ENCODE measurements at places on chromosomes 4 and X. TPM values are rescaled to one million over a fixed set of nuclear protein-coding genes. Genes with fewer than 3 reads are reported as not detected.

DNA sequence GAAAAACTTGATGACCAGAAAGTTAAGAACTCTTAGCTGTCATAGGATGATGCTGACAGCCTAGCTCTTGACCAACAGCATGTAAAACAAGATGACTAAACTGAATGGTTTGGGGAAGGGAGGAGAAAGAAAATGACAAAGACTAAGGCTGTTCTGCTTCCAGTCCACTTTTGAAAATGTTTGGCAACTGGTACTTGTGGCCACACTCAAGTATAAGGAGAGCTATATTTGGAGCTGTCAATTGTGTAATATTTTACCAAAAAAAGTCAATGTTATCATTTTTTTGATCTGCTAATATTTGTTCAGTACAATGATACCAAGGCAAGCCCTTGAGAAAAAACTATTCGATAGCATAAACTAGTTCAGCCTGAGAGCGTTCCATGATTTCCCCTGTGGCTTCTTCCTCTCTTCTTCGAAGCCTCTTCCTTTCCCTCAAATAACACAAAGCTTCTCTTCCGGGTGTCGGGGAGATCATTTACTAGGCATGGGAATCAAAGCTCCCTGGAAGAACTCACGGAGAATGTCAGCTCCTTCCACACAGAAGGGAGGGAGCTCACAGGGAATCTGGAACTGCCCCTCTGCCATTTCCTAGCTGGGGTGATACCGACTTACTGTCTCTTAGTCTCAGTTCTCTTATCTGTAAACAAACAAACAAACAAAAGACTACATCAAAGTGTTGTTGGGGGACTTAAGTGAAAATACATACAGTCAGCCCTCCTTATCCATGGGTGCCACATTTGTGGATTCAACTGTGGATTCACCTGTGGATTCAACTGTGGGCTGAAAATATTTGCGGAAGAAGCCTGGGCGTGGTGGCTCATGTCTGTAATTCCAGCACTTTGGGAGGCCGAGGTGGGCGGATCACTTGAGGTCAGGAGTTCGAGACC lies 82.6 kb downstream of the SCD5 start:
- DNase-seq: no peak

- no peak for DNase-seq
These were observed 22.3 kb downstream of the TEC start for GRCh38 chr4:48247142-48247877.

The LDB2 gene
- polyA plus RNA-seq: 41.2 TPM

The NWD2 gene
- polyA plus RNA-seq: not detected

The ANAPC4 gene
- 25.3 TPM for polyA plus RNA-seq

GRCh38 chr4:30601070-30601865 lies 118.9 kb upstream of the PCDH7 start:
- DNase-seq: no peak

DNA sequence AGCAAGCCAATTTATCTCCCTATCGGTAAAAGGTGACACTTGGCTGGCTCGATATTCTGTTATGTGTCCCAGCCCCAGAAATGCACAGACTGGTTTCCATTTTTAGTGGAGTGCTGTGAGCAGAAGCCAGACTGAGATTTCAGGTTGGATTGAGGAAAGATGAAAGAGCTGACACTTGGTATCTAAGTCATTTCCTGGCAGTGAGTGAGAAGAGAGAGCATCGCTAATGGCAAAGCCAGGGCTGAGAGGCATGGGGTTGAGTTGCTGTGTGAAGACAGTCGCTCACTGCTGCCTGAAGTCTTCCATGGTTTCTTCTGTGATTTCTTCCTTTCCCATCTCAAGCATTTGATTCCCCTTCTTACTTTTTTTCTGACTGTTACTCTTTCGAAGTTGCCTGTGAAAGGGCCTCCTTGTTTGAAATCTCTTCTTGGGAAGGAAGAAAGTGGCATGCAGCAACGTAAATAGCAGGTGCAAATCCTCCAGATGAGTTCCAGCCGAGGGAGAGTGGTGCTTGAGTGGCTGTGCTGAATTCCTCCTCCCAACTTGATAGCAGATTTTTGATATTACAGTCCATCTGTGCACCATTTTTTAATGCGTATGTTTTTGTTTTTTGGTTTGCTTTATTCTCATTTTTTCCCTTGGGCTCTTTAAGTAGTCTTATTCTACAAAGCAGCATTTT lies 109.2 kb upstream of the LIMCH1 start:
- DNase-seq: no peak

The DAPP1 gene
- polyA plus RNA-seq: 2.1 TPM

GRCh38 chr4:11179796-11180195 lies 248.9 kb downstream of the HS3ST1 start:
- no peak for DNase-seq

The ESX1 gene
- polyA plus RNA-seq: not detected

The ABCB7 gene
- polyA plus RNA-seq: 20.6 TPM

All from hindlimb muscle (tissue), 1 donor.